GM04504 (cell line): ENCODE measurements at places on chromosomes 4 and X.

DNA sequence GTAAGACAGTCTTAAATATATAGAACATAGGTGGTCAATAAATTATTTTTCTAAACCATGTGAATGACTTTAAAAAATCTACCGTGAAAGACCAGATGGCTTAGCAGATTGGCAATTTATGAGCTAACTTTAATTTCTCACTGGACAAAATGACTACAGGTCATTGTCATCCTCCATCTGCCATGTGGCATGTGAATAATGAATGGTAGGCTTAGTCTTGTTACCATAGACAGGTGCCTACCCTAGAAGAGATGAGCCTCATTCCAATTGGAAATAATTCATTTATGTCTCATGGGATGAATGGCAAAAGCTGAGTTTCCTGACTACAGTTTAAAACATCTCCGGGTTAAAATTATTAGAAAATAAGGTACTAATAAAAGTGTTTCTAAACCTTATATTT is 1043.3 kb downstream of the FAT4 start:
- no peak for DNase-seq

DNA sequence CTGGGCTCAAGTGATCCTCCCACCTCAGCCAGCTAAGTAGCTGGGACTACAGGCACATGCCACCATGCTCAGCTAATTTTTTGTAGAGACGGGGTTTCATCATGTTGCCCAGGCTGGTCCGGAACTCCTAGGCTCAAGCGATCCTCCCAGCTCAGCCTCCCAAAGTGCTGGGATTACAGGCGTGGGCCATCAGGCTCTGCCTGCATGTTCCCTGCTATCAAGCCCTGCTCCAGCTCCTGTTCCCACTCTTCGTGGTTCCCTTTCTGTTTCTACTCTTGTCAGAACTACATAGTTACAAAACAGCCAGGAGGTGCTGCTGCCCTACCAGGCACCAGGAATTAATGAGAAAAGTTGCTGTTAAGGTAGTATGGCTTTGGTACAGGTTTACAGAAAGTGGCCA is 8.7 kb downstream of the TIMP1 start:
- DNase-seq: no peak

DNA sequence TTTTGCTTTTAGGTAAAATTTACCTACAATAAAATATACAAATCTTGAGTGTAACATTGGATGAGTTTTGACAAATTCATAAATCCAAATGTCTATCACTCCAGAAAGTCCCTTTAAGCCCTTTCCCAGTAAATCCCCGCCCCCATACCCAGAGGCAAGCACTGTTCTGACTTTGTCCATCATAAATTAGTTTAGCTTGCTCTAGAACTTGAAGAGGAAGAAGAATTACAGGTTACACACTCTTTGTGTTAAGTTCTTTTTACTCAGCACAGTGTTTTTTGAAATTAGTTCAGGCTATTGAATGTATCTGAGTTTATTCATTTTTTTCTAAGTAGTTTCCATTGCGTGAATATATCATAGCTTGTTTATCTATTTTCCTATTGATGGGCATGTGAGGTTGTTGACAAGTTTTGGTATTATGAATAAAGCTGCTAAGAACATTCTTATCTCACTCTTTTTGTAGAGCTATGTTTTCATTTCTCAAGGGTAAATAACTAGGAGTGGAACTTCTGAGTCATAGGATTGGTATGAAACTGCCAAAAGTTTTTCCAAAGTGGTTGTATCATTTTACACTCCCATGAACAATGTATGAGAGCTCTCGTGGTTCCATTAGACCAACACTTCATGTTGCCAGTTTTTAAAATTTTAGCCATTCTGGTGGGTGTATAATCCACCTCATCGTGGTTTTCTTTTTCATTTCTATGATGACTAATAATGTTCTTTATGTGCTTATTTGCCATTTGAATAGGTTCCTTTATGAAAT is 22.4 kb upstream of the HPSE start:
- peak; percentile 66 for DNase-seq

DNA sequence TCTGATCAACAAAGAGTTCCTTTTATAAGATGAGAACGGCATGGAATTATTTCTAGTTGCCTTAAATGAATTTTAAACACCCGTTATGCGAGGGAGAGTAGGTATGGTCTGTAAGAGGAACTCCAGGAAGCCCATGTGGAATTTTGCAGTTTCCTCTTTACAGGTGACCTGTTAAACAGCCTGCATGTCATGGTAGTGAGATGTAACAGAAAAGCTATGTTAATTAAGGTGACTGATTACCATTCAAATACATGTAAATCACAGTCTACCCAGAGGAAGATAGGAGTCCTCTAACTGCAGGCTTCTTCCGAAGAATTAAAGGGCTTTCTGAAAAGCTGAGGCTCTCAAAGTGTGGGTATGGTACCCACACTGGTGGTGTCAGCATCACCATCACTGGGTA is 163.6 kb downstream of the CBR4 start:
- no peak for DNase-seq

DNA sequence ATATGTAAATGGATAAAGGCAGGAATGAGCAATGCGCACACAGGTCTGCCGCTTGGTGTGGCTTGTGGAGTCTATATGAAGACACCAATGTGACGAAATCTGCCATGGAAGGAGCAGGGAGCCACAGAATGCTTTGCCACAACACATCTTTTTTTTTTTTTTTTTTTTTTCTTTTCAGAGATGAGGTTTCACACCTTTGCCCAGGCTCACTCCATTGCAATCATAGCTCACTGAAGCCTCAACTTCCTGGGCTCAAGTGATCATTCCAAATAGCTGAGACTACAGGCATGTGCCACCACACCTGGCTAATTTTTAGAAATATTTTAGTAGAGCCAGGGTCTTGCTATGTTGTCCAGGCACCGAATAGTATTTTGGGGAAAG is 17.4 kb upstream of the SLC34A2 start:
- no peak for DNase-seq

DNA sequence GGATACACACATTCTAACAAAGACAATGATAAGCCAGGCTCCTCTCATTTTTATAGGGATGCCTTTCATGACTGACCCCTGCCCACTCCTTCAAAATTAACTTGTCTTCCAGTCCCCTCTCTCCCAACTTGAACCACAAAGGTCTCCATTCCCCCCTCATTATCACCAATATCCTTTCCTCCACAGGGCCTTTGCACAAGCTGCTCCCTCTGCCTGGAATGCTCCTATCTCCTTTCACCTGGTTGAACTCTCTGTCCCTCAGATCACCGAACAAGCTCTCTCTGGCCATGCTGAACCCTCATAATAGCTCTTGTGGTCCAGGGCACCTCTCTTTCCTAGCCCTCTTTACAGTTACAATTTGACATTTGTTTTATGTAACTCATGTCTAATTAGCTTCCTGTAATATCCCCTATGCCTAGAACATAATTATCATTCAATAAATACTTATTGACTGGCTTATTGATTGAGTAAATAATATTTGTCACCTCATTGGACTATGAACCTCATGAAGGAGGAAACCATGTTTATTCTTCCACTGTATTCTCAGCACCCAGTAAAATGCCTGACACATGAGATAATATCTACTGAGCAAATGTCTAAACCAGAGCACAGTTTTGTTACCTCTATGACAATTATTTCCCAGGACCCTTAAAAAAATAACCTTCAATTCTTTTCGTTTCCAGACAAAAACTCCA is 266.3 kb upstream of the RASGEF1B start:
- no peak for DNase-seq

DNA sequence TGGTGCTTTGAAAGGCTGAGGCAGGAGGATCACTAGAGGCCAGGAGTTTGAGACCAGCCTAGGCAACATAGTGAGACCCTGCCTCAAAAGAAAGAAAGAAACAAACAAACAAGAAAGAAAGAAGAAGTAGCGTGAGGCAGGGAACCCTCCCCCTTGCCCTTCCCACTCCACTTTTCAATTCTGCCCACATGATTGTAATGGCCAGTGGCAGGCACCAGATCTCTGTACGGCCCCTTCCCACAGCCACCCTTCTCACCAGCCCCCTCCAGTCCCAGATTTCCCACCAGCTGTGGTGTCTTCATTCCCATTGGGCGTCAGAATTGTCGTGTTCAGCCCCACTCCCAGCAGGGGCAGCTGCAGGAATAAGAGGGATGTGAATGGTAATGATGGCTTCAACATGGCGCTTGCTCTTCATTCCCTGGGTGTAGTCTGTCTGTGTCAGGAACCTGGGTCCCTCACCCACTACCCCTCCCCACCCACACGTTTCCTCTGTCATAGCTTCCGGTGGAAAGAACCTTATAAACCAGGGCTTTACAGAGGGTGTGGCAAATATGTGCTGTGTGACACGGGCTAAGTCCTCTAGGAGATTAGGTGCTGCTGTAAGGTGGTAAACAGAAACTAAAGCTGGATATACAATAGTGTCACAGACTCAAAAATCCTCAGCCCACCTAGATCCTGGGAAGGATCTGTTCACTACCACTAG is at the start of gene IL2RG:
TSS of gene IL2RG (minus strand) at position 437 of the 703 bp plus-strand sequence. CDS start at position 399, 38 bp downstream.
- no peak for DNase-seq

GRCh38 chrX:39749728-39750127 is 348.0 kb downstream of the BCOR start:
- DNase-seq: no peak

DNA sequence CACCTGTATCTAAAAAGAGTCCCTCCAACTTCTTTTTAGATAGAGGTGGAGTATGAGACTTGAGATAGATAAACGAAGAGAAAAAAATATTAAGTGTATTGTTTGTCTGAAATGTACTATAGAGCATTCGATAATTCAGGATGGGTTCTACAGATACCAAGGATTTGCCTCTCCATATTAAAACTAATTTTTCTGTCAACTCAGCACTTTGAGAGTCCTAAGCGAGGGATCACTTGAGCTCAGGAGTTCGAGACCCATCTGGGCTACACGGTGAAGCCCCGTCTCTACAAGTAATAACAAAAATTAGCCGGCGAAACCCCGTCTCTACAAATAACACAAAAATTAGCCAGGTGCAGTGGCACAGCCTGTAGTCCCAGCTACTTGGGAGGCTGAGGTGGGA is 1.5 kb downstream of the DNAAF6 start:
- no peak for DNase-seq

DNA sequence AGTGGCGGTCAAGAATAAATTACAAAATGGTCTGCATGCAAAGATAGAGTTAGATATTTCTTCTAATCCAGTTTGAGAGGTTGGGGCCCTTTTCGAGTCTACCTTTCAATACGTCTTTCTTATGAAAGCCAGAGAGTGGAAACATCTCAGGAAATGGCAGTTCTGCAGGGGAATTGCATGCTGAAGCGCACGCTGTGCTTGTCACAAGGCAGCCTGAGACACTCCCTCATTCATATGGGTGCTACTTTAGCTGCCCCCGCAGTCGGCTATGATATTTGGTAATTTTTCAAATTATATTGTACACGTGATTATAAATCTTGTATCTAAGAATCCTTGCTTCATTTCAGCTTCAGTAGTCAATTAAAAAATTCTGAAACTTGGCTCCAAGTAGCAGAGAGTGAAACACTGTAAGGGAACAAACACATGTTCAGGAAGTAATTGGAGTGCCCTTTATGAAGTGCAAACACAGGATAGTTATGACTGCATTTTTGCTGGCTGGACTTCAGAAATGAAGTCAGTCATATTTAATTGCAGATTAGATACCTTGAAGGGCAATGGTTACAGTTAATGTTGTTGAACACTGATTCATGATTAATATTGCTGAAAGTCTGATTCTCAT is 145.5 kb upstream of the NAP1L5 start:
- DNase-seq: no peak

DNA sequence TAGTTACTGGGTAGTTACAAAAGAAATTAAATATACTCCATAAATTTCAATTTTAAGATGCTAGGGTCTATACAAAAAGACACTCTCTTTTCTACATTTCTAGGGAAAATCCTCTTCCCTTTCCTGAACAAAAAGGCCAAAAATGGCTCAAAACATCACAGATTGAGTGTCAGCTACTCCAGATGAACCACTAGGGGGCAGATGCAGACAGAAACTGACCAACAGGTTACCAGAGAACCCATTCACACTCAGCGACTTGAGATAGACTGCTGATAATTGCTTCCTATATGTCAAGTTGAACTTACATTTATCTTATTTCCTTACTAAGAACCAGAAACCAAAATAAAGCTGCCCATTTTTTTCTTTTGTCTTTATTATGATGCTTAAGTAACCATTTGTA is 83.4 kb upstream of the MID1IP1 start:
- no peak for DNase-seq

DNA sequence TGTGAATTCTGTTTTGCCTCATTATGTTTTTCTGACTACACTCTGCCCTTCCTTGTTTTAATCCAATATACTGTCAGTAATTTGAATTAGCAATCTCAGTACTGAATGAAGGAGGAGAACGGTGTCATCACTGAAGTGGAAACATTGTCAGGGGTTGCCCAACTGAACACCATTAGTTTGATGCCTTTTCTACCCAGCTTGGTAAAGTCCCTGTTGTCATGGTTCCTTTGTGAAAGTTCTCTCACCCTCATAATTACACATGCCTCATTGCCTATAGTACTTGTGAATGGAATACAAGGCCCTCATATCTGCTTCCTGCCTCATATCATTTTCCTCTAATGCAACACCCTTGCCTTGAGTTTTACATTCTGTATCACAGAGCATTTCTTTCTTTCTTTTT is 76.9 kb downstream of the RRAGB start:
- DNase-seq: no peak

GRCh38 chr4:73189274-73189810 is 69.3 kb downstream of the ANKRD17 start:
- no peak for DNase-seq

DNA sequence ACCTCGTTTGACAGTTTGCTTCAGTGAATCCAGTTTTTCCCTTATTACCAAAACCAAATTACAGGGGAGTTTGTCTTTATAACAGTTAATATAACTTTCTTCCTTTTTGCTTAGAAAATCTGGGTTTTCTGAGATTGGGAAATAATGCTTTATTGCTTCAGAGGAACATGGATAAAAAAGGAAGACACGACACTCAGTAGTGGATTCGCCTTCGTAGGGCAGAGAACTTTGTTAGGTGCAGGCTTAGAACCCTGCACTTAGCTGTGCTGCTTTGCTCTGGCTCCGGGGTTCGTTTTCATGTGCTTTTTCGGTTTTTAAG is 188.2 kb downstream of the SOWAHB start:
- no peak for DNase-seq

- DNase-seq: no peak
These were observed 124.6 kb downstream of the RAP1GDS1 start for GRCh38 chr4:98385831-98386230.

DNA sequence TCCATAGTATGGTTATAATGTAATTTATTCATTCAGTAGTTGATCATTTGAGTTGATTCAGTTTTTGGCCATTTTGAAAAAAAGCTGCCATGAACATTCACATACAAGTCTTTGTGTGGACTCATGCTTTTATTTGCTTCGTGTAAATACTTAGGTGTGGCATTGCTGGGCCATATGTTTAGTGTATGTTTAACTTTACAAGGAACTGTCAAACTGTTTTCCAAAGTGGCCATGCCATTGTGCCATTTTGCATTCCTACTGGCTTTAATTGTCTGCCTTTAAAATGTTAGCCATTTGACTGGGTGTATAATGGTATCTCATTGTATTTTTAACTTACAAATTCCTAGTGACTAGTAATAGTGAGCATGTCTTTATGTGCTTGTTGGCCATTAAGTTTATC is 8.8 kb downstream of the MTM1 start:
- DNase-seq: no peak

DNA sequence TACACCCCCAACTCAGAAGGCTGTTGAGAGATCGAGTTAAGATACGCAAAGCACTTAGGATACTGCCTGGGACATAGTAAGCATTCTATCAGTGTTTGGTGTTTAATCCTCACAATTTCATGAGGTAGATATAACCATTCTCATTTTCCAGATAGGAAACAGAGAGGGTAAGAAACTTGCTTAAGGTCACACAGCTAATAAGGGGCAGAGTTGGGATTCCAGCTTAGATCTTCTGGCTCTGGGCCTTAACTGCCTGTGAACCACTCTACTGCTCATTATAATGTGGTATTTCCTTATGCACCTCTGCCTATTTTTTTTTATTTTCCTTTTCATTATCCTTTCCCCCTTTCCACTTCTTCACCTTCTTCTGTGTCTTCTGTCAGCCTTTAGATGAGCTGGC is 242.2 kb upstream of the ANXA3 start:
- DNase-seq: no peak
